H9 (cell line): ENCODE measurements at places on chromosomes 1 and 21. TPM values are rescaled to one million over a fixed set of nuclear protein-coding genes. Genes with fewer than 3 reads are reported as not detected.

DNA sequence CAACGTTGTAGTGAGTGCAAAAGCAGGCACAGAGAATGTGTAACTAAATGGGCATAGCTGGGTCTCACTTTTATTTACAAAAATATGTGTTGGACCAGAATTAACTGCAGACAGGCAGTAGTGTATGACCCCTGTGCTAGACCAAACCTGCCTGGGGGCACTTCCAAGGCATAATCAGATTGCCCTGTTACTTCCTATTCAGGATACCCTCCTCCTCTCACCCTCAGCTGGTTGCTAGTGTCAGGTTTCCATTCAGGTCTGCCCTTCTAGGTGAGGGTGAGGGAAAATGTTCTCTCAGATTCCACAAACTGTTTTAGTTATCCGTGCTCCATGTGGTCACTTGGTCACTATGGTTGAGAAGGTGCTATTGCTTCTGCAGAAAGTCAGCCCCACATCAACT is 387.3 kb downstream of the LMX1A start:
- H3K27ac ChIP-seq = no peak overlapping the region
- H3K36me3 ChIP-seq = no peaks in the 10 kb centered on the region
- H3K4me3 ChIP-seq = no peak overlapping the region
- H3K4me1 ChIP-seq = no peaks in the 10 kb centered on the region; the same call in 1 of the 2 replicates
- no peaks in the 10 kb centered on the region for H3K27me3 ChIP-seq

- H3K27ac ChIP-seq = no peak overlapping the region
- no peaks in the 10 kb centered on the region for H3K27me3 ChIP-seq
- DNase-seq = no peak
These were observed 29.1 kb upstream of the PLA2G4A start for GRCh38 chr1:186799689-186800054.

- H3K4me1 ChIP-seq = no peaks in the 10 kb centered on the region
- no peak for DNase-seq
- no peak overlapping the region for H3K27ac ChIP-seq
- H3K27me3 ChIP-seq = no peaks in the 10 kb centered on the region
- peaks cover 13% of the 10 kb centered on the region for H3K36me3 ChIP-seq
These were observed 3.9 kb downstream of the PRXL2B start for GRCh38 chr1:2590233-2591141.

The GJA5 gene
- 0.33 and 0.39 TPM in 2 replicates for total RNA-seq

The CFHR4 gene
- total RNA-seq = not detected in 2 replicates

The KIF14 gene
- total RNA-seq = 17.9 and 18.2 TPM in 2 replicates

The FH gene
- total RNA-seq = 81.6 and 83.9 TPM in 2 replicates
